CD4-positive, alpha-beta T cell treated with Interleukin-15 for 4 hours (primary cell): ENCODE measurements at places on chromosomes 1 and 21.
A peak's percentile ranks its signal among the peaks of the same experiment; 100 is the strongest.

- DNase-seq: no peak
Measured at GRCh38 chr1:77541162-77541545, 141.3 kb downstream of the ZZZ3 start.

- DNase-seq: no peak
Measured at GRCh38 chr1:174110053-174110452, 49.3 kb upstream of the RABGAP1L start.

- DNase-seq: no peak
Measured at GRCh38 chr1:203858055-203858454, 3.3 kb upstream of the SNRPE start.

DNA sequence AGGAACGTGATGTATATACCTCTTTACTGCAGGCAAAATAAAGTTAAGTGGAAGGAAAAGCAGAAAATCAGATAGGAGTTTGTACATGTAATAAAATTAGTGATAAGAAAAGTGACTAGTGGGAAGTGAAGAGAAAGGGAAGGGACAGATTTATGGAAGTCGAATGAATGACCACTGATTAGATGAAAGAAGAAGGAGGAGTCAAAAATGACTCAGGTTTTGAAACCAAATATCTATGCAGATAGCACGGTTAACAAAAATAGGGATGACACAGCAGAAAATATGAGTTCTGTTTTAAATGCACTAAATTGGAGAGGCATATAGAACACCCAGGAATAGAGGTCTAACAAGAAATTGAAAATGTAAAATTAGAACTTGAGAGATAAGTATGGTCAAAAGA is 128.0 kb downstream of the HMCN1 start:
- DNase-seq: no peak

GRCh38 chr21:36929622-36930021 is 36.8 kb downstream of the HLCS start:
- DNase-seq: no peak

- no peak for DNase-seq
Measured at GRCh38 chr1:202172015-202172355, 11.6 kb upstream of the PTPN7 start.

DNA sequence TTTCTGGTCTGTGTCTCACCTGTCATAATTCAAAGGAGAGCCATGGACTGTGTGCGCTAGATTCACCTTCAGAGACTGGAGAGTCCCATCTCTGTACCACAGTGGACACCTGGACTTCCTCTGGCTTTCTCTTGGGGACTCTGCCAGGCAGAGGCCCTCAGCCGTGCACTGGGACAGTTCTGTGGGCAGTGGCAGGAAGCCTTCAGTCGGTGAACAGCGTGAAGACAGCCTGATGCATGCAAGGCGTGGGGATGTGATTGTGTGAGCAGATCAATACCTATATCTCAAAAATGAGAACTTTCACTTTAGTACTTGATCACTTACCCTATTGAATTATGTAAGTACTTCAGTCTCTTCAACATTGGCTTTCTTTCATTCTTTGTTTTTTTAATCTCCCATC is 245.3 kb downstream of the DISC1 start:
- no peak for DNase-seq

- DNase-seq: no peak
Measured at GRCh38 chr1:166969074-166969677, 6.2 kb downstream of the ILDR2 start.

- DNase-seq: no peak
Measured at GRCh38 chr1:119470377-119470776, 36.6 kb upstream of the HSD3B1 start.

DNA sequence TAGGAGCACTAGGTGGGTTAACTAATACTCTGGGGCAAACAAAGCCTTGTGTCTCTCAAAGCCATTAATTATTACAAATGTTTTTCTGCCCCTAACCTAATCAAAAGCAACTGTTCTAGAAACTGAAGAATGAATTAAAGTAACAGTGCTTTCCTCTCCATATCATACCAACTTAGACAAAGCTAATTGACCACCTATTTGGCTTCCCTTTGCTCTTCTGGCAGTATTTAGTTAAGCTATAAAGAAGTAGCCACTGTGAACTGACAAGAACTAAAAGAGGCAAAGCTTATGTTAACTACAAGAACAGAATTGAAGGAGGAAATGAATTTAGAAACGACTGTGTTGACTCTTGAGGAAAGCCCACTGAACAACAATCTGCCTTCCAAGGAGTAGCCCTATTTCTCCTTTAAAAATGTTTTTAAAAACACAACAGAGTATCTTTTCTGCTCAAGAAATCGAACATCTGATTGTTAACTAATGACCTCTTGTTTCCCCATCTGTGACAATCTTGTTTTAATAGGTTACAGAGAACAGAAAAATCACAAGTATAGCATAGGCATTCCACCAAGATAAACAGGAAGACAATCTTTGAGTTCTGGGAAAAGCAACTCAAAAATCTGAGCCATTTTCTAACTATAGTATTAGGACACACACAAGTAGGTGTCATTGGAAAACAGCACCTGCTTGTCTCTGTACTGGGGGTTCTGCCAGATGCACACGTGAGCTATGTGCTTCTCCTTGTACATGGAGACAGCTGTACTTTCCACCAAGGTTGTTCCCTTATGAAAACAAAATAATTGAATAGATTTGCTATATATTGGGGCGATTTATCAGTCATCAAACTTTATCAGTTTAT is 3.1 kb upstream of the EGLN1 start:
- no peak for DNase-seq

DNA sequence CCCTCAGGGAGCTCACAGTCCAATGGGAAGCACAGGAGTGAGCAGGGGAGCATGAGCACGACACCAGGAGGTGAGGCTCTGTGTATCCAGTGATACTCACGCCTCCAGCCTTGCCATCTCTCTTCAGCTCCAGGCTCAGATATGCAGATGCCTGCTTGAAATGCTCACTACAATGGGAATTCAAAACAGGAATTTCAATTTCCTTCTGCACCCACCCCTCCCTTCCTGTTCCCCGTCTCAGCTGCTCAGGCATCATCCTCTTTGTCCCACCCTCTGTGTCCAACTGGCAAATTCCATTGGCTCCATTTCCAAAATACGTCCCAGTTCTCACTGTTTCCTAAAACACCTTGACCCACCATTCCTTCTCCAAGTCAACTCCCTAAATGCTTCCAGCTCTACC is 58.9 kb downstream of the FBXO2 start:
- no peak for DNase-seq

- no peak for DNase-seq
Measured at GRCh38 chr1:192766876-192767275, 42.0 kb upstream of the RGS2 start.

GRCh38 chr1:27568300-27569087 is 35.5 kb downstream of the AHDC1 start:
- DNase-seq: peak; percentile 94

DNA sequence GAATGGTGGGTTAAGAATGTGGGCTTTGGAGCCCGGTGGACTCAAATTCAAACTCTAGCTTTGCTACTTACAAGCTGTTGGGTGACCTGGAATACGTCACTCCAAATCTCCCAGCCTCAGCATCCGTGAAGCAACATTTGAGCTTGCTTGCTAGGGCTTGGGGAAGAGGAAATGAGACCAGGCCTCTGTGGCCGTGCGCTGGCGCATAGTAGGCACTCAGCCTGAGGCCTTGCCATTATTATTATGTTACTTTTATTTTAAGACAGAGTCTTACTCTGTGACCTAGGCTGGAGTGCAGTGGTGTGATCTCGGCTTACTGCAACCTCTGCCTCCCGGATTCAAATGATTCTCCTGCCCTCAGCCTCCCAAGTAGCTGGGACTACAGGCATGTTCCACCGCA is 12.3 kb upstream of the MFAP2 start:
- DNase-seq: no peak

DNA sequence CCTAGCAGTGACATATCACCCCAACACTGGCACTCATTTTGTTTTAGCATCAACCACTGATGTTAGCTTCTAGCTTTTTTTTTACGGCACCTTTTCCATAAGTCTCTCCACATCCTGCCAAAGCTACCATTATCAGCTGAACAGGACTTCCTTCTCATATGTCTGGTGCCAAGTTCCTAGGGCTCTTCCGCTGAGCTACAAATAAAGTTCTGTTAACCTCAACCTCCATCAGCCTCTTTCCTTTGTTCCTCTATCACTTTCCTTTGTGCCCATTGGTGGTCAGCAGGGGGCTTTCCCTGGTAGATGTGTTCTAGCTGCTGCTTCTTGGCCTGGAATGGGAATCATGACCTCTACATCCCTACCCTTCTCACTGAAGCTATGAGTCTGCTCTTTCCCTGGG is 163.8 kb downstream of the FAF1 start:
- no peak for DNase-seq
